ENCODE measurements at places on chromosomes 16 and 17. TPM values are rescaled to one million over a fixed set of nuclear protein-coding genes. Genes with fewer than 3 reads are reported as not detected.

DNA sequence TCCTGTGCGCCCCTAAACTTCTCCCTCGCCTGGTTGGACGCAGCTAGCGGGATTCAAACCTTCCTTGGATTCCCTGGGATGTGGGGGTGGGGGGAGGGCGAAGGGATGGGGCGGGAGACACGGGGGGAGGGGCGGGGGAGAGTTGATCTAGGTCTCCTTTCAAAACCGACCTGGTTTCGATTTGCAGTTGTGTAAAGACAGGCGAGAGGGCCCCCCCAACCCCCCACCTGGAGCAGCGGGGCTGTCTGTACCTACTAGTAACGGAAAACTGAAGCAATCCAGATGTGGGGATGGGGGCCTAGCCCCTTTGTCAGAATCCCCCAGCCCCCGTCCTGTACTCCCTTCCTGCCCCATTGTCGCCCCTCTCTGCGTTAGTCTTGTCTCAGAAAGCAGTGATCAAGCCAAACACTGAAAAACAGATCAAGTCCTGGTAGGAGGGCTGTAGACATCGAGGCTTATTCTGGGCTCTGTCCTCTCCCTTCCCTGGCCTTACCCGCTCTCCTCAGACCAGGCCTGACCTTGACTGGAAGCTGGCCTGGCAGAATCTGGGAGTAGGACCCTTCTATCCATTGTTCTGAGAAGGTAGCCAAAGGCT, 902 bp downstream of the DLX4 start:
- DNase-seq = no peak

- no peak for DNase-seq
Measured at GRCh38 chr17:77772461-77772897, 186.0 kb upstream of the TNRC6C start.

DNA sequence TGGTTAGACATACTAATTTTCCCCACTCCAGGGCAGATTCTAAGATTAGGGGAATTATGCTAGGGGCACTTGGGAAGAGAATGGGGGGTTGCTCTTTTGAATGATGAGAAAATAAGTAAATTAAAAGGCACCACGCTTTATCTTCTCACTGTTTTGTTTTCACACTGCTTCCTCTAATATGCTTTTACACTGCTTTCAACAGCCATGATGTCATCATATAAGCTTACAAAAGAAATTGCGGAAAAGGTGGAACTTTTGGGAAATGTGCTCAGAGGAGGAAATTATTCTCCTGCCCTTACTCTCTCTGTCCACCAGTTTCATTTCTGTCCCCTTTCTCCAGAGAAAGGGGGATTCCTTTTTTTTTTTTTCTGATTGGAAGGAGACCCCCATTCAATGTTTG, 308.2 kb downstream of the TOX3 start:
- DNase-seq = no peak

NACA2 gene
- total RNA-seq = not detected

DNA sequence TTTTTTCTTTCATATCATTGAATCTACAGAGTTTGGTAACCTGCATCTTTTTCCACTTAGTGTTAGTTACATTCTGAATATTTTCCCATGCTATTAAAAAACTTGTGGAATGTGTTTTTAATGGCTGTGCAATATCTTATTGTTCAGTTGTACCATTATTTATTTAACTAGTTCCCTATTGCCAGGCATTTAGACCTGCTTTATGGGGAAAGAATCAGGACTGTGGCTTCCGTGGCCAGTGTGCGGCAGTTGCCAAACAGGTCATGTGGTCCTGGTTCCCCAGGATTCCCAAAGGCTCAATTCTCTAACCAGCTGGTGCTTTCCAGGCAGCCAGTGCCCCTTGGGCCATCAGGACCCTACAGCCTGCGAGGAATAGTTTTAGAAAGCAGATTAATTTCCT, 30.8 kb downstream of the NDEL1 start:
- no peak for DNase-seq

GPRC5B gene
- total RNA-seq = 58.7 TPM

- DNase-seq = no peak
Measured at GRCh38 chr16:81516478-81517149, 72.0 kb downstream of the CMIP start.

FGF11 gene
- 0.42 TPM for total RNA-seq

SEPTIN1 gene
- not detected for total RNA-seq

DNA sequence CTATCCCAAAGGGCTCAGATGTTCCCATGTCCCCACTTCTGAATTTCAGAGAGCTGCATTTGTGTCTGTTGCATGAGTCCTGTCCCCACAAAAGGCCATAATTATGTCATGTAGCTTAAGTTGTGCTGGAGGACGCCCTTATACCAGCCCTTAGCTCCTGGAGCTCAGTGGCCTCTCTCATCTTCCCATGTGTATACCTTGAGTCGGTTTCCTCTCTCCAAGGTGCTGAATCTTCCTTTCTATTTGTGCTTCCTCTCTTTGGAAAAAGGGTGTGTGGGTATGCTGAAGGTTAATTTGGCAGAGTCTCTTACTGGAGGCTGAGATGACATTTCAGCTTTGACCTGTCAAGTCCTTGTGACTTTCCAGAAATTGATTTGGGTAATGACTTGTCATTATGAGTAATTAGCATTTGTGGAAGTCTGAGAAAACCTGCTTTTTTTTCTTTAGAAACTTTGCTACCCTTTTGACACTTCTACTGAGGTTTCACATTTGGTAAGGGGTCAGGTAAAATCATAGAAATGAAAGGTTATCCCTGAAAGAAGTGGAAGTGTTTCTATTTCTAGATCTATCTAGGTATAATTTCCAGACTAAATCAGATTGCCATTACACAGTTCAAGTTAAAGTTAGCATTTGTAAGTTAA, 185.4 kb downstream of the ABCC12 start:
- DNase-seq = no peak

GRCh38 chr17:81218459-81218858, 4.3 kb downstream of the CEP131 start:
- no peak for DNase-seq

AGRP gene
- not detected for total RNA-seq

DNA sequence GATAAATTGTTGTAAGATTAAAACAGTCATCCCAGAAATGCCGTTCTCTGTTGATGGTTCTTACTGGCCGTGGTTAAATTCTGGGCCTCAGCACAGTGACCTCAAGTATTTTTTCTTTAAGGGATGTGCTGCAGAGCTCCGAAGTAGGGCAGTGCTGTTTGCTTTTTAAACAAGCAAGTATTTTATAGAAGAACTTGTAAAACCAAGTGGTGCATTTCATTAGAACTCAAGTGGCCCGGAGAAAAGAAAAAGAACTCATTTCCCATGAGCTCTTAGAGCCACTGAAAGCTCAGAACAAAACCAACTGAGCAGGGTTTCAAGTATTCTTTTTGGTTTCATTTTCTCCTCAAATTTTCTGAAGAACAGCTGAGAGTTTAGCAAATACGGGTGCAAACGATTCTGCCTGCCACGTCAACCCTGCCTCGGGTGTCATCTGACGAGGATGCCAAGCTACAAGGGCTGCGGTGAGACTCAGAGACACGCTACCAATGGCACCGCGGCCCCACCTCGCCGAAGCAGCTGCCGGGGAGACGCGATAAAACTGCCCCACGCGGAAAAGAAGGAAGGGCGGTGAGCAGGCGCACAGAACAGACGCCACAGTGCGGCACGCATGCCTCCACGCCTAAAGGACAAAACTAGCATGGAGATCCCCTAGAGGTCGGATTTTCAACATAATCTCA, 6.3 kb downstream of the LMF1 start:
- DNase-seq = no peak

DNA sequence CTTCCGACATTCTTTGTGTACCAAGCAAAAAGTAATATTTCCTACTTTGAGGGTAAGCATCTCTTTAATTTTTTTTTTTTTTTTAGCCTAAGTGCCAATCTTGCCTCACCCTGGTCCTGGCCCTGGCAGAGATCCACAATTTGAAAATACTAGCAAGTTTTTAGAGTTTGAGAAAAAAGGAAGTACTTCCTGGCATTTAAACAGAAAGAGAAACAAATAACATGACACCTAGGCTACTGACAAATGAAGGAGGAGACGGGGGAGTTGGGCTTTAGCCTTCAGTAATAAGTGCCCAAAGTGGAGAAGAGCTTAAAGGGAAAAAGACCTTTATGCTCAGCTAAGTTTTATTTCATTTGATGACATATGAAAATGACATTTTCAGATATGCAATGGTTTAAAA, 92.8 kb downstream of the HS3ST3A1 start:
- DNase-seq = no peak

ZNF423 gene
- total RNA-seq = 0.73 TPM

CCL15 gene
- not detected for total RNA-seq

PTX4 gene
- total RNA-seq = not detected

GRCh38 chr16:84284154-84284722, 10.4 kb upstream of the WFDC1 start:
- no peak for DNase-seq

MAF gene
- total RNA-seq = 0.40 TPM

DNA sequence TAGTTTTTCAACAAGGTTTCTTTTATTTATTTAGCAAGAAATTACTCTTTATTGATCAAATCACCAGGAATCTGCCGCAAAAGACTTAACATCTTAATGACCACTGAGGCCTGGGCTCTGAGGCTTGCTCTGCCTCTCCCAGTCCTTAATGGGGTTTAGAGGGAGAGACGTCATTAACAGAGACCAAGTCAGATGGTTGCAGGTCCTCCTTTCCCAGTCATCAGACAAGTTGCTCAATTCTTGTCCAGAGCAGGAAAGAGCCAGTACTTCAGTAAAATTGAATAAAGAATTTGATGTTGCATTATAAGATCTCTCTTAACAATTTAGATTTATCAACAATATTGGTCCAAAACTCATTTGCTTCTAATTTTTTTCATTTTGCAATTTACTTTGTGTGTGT, 2.0 kb downstream of the SEPHS2 start:
- no peak for DNase-seq

ITGAD gene
- not detected for total RNA-seq

KIF2B gene
- not detected for total RNA-seq

EXOC3L1 gene
- 2.2 TPM for total RNA-seq

GRCh38 chr17:43717913-43718312, 40.7 kb downstream of the SOST start:
- no peak for DNase-seq

GRCh38 chr16:75305364-75306098, 54.1 kb upstream of the BCAR1 start:
- peak; percentile 97 for DNase-seq

GRCh38 chr17:31715446-31715845, 143.6 kb downstream of the COPRS start:
- no peak for DNase-seq

DNA sequence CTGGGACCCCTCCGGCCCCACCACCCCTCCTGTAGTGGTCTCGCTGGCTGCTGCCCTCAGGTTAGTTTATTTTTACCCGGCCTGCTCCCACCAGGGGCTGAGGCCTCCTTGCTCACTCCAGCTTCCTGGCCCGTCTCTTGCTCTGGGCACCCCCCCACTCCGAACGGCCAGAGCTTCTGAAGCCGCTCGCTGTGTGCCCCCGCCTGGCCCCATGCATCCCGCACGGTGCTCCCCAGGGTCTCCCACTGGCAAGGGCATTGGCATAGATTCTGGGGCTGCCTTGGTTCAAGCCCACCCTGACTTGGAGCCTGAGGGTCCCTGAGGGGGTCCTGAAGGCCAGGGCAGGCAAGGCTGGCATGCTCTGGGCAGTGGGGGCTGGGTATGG, 186.4 kb downstream of the SEC14L1 start:
- no peak for DNase-seq

MEIOB gene
- total RNA-seq = not detected

DNA sequence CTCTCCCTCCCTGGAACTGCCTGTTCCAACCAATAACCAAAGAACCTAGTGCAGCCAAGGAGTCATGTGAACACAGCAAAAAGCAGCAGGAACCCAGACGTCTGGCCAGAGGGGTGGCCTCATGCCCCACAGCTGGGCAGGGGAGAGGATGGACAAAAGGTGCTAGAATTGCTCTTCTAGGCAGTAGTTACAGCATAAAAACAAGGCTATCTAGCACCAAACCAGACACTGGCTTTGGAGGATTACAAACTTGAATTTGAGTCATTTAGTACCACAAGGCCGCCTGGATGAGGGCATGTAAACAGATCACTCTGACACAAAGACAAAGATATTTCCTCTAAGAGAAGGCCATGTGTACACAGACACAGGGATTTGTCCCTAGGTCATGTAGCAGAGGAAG, 423.3 kb upstream of the MAF start:
- no peak for DNase-seq

GRCh38 chr17:48191362-48191761, 83.8 kb downstream of the SNX11 start:
- DNase-seq = no peak

All from pulmonary artery endothelial cell (primary cell).